ENCODE measurements at places on chromosomes 4 and X.

GRCh38 chr4:97577004-97577403, 566.3 kb downstream of the STPG2 start:
- DNase-seq: no peak

- DNase-seq: no peak
Observed at GRCh38 chr4:84733343-84734033, 150.6 kb downstream of the CDS1 start.

DNA sequence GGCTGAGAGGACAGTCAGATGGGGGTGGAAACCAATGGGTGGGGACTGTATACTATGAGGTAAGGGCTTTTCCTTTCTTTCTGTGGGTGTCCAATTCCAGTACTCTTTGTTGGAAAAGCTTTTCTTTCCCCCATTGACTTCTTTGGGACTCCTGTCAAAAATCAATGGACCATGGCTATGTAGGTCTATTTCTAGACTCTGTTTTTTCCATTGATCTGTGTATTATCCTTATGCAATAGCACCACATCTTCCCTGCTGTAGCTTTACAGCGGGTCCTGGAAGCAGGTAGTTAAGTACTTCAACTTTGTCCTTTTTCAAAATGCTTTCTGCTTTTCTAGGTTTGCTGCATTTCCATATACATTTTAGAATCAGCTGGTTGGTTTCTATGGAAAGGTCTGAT, 11.8 kb upstream of the CPLX1 start:
- no peak for DNase-seq

- peak; percentile 43 for DNase-seq
Observed at GRCh38 chrX:54182194-54182863, 725 bp downstream of the FAM120C start.

DNA sequence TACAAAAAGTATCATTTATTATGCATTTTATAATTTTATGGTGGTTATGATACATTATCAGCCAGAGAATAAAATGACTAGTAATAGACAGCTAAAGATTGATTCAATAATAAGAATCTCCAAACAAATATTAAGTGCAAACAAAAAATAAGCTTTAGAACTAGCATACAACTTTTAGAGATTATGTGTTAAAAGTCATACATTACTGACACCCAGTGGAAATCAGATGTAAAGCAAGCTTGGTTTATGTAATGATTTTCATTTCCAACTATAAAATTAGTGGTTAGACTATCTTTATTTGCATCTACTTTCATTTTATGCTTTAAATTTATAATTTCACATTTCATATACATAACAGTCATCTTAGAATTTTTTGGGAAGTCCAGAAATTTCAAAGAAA, 57.7 kb downstream of the IL13RA2 start:
- no peak for DNase-seq

GRCh38 chrX:152638443-152638904, 779 bp downstream of the GABRQ start:
- no peak for DNase-seq

DNA sequence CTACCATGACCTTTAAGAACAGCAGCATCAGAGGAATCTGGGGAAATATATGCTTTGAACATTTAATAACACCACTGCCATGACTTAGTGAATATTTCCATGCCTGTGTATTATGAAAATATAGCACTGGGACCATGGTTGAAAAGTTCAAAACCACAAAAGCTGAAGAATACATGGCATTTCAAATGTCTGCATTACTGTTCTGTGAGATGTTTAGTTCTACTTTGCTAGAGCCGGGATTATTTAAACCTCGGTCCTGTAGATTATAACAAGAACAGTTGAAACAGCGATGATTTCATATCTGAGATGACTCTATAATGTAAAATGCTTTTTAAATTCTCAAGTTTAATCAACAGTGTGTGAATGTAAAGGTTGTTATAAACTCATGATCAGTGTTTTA, 126.7 kb upstream of the AGA start:
- DNase-seq: no peak

- peak; percentile 47 for DNase-seq
Observed at GRCh38 chrX:142804085-142804484, 221.6 kb upstream of the SPANXN4 start.

DNA sequence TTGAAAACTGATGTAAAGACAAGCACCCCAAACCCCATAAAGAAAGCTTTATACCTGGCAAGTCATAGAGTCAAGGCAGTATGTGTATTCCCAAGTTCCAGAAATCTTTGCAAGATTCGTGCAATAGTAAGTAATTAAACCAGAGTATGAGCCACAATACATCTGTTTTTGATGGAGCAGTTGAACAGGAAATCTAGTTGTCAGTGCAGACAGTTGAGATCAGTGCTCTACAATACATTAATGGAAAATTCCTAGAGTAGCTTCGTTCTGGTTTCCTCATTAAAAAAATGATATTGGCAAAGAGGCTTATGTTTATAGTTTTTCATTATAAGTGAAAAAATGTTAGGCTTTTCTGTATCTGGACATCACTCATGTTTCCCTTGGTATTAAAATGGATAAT, 575.3 kb downstream of the TRIML1 start:
- DNase-seq: no peak

DNA sequence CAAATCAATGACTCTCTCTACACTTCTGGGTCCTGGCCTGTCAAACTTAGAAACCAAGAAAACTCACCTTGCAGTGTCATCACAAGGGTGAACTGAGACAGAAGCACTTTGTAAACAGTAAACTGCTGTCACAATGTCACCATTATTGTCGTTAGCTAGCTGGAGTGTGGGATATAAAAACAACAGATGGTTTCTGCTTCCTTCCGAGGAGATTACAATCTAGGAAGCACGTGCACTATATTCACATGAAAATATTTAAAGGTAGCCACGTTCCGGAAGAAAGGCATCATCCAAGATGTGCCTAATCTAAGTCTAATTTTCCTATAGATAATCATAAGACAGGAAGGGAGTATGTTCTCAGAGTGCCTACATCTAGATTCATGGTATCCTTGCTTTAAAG, 64.7 kb upstream of the ACSL1 start:
- DNase-seq: no peak

- DNase-seq: no peak
Observed at GRCh38 chr4:52110171-52110570, 59.1 kb downstream of the SPATA18 start.
